Amygdala (tissue), 56 donors: ENCODE measurements at places on chromosomes 2 and 18.

- no peak for DNase-seq
Observed at GRCh38 chr2:127053731-127054603, 53.0 kb downstream of the BIN1 start.

- no peak for DNase-seq
Observed at GRCh38 chr2:88724643-88725332, 33.3 kb downstream of the RPIA start.

DNA sequence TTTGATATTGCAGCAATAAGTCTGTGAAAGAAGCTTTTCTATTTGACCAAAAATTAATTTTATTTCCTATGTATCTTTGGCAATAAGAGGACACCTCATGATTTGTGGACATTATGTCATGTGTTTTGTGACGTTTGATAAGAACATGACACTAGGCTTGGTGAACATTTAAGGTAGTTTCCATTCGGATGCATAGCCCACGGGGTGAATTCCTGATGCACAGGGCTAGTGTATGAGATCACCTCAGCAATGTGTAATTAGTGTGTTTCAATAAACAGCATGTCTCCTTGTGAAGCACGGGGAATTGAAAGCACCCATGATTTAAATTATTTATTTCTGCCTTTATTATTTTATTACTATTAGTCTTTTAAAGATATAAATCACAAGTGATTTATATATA, 146.1 kb upstream of the LINC00305 start:
- no peak for DNase-seq

DNA sequence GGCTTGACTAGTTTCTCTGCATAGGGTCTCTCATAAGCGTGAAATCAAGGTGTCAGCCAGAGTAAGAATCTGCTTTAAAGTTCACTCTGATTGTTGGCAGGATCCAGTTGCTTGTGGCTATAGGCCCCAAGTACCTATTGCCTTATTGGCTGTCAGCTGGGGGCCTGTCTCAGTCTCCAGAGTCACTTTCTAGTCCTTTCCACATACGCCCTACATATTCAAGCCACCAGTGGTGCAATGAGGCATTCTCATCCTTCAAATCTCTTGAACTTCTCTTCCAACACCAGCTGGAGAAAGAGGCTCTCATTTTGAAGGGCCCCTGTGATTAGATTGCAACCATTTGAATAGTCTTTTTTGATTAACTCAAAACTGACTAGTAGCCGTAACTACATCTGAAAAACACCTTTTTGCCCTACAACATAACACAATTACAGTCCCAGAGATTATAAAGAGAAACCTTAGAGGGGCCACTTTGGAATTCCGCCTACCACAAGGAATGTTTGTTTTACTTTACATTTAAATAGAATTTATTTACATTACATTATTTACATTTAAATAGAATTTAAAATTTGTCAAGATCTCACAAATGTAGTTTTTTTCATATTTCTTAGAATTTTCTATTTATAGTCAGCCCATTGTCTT, 520.1 kb downstream of the DSC3 start:
- no peak for DNase-seq

DNA sequence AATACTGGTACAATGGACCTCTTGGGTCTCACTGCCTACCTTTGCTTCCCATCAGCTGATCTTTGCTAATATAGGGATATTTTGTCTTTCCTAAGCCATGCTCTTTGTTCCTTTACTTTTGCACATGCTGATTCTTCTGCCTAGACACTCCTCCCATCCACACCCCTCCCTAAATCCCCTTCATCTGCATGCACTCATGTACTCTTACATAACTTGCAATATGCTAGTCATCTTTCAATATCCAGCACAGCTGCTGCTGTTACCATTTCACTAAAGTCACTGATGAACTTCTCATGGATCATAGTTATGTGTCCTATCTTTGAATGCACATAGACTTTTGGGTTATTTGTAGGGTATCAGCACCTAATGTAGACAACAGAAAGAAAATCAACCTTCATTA, 18.5 kb upstream of the DTNA start:
- no peak for DNase-seq

GRCh38 chr2:168136392-168136977, 110.9 kb downstream of the STK39 start:
- no peak for DNase-seq

DNA sequence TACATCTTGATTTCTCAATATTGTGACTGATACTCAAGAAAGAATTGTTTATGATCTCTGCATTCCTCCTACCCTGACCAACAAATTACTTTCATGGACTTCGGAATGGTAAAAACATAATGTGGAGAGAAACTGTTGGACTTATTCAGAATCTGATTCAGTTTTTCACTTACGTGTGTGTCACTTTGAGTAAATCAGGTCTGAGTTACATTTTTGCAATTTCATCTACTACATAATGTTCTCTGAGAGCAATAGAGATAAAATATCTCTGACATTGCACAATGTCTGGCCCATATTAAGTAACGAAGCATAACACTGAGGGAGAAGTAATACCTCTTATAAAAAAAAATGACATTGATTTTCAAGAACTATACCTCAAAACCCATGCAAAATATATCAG, 1337.9 kb upstream of the CHAC2 start:
- no peak for DNase-seq

GRCh38 chr2:10875126-10875525, 36.6 kb upstream of the KCNF1 start:
- no peak for DNase-seq

GRCh38 chr2:2530334-2530733, 199.3 kb upstream of the MYT1L start:
- DNase-seq = no peak

- DNase-seq = no peak
Observed at GRCh38 chr2:96913398-96914202, 43.7 kb upstream of the SEMA4C start.

DNA sequence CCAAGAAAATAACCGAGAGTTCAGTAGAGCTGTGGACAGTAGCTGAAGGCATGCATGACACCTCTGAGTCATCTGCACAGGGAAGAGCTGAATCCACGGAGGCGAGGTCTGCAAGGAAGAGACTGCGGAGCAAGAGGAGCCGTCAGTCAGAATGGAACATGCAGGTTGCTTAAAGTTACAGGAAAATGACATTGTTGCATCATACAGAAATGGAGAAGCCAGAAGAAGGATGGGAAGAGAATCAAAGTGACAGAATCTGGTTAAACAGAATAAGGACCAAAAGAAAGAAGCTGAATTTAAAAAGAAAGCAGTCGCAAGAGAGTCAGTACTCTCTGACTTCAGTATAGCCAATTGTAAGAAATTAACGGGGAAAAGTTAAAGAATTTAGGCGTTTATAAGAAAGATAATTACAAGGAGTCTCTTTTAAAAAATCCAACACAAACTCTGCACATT, 533.8 kb downstream of the ADCYAP1 start:
- no peak for DNase-seq

DNA sequence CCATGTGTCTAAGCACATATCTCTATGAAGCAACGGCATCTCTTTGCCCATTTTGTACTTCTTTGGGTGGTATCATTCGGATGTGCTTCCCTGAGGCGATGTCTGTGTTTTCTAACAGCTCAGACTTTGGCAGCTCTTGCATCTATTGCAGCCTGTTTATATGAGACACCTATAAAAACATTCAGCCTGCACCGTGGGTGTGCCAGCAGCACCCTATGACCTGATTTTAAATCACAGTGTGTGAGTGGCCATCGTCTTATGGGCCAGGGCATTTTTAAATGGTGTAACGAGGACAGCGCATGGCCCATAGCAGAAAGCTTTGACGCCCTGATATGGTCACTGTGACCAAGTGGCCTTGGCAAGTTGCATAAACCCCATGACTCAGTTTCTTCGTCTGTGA, 12.9 kb downstream of the NPAS2 start:
- no peak for DNase-seq

DNA sequence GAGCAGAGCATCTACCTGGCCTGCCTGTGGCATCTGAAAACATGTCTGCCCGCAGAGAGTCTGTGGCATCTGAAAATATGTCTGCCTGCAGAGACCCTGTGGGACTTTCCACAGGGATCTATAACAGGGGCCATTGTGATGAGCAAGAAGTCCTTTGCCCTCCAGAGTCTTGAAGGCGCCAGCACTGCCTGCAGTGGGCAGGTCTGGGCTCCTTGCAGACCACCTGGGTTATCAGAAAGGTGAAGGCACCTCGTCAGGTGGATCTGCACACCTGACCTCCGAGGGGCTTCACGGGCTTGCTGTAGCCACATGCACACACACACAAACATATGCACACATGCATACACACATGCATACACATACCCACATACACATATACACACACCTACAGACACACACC, 189.5 kb upstream of the HDAC4 start:
- DNase-seq = no peak

- no peak for DNase-seq
Observed at GRCh38 chr2:7726989-7727388, 809.8 kb downstream of the RNF144A start.

GRCh38 chr18:21452796-21453510, 147.6 kb downstream of the ESCO1 start:
- DNase-seq = no peak
